Cortex of kidney (tissue), 1 donor: ENCODE measurements at places on chromosomes 2 and 18.

GRCh38 chr2:54042897-54043620 is 72.3 kb upstream of the PSME4 start:
- no peak for DNase-seq

GRCh38 chr2:128395640-128396499 is 77.2 kb upstream of the HS6ST1 start:
- DNase-seq, result no peak

DNA sequence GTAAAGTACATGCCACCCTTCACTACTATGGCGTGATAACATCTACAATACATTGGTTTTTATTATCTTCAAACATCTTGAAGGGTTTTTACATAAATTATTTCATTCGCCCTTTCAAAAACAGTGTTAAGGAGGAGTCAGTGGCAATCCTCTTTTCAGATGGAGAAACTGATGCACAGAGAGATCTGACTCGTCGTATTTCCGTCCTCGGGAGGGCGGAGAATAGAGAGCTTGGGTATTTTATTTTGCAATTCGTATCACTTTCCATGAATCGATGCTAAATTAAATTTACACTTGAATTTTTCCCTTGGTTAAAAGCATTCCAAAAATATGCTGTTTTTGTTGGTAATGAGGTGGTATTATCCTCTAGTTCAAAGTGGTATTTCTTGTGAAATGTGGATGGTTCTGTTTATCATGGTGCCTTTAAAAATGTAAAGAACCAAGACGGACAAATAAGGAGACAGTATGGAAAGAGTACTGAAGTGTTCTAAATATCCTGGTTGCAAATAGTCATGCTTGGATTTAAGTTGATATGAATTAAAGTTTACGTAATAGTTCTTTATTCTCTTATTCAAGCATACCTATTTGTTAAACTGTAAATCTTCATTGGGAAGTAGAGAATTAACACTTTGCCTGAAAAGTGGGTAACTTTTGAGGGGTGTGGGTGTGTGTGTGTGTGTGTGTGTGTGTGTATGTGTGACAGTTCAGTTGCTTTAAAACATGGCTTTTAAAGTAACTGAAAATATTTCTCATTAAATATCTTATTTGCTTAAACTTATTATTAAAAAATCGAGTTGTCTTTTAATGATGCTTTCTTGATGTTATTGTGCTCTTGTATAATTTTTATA is 5.6 kb downstream of the PHLPP1 start:
- no peak for DNase-seq

DNA sequence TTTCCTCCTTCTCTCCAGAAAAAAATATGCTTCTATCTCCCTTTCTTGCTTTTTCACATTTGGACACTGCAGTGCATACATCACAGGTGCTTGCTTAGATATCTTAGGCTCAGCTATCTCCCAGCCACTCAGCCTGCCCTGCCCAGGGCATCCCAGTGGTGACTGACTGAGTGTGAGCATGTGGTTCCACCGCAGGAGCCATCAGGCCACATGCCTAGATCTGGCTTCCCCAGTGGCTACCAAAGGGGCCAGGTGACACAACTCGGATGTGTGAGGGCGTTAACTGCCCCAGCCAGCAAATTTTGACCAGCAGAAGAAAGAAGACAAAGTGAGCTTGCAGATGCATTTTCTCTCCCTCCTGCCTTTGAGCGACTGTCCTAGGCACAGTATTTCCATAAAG is 25.5 kb downstream of the SP5 start:
- no peak for DNase-seq

DNA sequence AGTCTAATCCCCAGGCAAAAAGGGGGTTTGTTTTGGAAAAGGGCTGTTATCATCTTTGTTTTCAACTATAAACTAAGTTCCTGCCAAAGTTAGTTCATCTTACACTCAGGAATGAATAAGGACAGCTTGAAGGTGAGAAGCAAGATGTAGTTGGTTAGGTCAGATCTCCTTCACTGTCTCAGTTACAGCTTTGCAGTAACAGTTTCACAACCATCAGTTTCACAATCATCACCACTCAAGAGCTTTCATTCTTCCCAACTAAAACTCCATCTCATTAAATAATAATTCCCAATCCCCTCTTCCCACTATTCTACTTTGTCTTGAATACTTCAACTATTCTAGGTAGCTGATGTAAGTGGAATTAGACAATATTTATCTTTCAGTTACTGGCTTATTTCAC is 200.9 kb downstream of the NYAP2 start:
- DNase-seq, result no peak
